NCI-H2081 (cell line): ENCODE measurements at places on chromosomes 7 and 10.

DNA sequence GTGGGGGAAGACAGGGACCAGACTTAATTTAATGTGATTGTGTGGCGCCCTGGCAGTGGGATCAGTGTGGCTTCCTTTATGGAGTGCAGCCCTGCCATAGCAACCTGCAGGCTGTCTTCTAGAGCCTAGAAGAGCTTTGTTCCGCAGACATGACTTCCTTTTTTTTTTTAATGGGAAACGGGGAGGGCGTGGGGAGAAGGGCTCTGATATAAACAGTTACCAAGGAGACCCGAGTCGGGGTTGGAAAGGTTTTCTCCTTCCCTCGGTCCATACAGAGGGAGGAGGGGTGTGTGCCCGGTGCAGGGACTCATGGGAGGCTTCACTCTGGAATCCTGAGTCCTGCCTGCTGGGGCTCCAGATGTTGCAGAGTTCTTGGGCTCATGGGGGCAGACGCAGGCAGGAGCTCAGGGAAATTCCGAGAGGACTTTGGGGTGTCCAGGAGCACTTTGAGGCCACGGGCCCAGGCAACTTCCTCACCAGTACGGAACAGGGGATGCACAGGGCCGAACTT lies 26.9 kb downstream of the TMEM120A start:
- peak; percentile 50 for DNase-seq

DNA sequence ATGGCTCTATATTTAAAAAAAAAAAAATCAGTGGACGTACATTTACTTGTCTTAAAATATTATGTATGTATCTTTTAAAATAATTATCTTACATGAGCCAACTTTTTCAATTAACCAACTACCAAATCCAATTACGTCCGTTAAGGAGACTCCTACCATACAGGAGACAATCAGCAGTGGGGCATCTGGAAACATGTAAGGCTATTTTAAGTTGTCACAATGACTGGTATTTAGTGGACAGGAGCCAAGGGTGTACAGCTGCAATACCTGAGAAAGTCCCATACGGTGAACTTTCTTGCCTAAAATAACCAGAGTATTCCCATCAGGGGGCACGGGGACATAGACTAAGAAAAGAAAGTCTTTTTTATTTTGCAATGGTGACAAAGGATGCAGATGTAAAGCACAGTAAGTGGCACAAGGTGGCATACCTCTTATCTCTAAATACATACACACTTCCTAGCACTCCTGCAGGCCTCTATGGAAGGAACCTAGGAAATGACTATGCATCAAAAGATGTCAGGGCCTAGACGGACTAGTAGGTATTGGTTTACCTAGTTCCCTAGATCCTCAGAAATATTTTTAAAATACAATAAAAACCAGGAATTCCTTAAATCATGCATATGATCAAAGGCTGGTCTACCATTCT lies 16.0 kb upstream of the TLL2 start:
- DNase-seq, result no peak

DNA sequence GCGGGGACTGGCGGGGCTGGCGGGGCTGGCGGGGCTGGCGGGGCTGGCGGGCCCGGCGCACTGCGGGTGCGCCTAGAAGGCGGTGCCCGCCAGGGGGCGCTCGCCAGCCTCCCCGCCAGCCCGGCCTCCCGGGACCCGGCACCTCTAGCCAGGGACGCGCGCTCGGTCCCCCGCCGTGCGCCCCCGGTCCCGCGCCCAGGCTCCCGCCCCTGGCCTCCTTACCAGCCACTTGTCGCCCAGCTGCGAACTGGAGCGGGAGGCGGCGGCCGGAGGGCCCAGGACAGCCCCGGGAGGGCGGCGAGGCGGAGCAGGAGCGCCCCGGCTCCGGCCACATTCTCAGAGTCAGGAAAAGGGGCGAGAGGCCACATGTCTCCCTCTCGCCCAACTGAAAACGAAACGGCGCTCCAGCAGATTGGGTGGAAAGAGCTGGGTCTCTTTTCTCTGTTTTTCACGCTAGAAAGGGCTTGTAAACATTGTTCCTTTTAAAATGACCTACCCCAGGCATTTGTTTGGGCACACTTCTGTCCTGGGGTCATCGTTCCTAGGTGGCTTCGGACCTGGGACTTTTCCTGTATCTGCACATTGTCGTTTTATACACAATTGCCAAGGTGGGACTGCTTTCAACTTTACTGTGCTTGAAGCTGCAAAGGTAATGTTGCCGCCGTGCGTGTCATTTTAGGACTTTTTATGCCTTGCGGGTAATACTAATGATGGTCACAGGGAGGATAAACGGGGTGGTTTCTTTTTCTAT lies 378 bp upstream of the PRKCQ start:
- DNase-seq, result peak; percentile 40

- DNase-seq, result no peak
These were observed 37.3 kb downstream of the BNIP3 start for GRCh38 chr10:131944412-131944811.

DNA sequence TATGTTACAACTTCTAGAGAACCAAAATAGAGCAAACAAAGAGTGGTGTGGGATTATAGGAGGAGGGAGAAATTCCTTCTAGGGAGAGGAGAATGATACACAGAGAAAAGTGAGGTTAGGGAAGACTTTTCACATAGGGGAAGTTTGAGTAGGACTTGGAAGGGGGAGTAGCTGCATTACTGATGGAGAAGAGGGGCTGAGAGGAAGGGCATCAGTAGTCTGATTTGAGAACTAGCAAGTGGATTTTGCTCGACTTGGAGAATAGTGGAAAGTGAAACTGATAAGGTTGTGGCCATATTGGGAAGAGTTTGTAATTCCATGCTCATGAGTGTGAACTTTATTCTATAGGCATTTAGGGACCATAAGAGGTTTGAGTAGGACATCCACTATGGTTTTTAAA lies 6.1 kb downstream of the NRF1 start:
- DNase-seq, result no peak

- DNase-seq, result no peak
These were observed 1303.2 kb upstream of the LRRTM3 start for GRCh38 chr10:65622608-65623007.

- no peak for DNase-seq
These were observed 6.8 kb upstream of the MUC12 start for GRCh38 chr7:100962537-100962936.

DNA sequence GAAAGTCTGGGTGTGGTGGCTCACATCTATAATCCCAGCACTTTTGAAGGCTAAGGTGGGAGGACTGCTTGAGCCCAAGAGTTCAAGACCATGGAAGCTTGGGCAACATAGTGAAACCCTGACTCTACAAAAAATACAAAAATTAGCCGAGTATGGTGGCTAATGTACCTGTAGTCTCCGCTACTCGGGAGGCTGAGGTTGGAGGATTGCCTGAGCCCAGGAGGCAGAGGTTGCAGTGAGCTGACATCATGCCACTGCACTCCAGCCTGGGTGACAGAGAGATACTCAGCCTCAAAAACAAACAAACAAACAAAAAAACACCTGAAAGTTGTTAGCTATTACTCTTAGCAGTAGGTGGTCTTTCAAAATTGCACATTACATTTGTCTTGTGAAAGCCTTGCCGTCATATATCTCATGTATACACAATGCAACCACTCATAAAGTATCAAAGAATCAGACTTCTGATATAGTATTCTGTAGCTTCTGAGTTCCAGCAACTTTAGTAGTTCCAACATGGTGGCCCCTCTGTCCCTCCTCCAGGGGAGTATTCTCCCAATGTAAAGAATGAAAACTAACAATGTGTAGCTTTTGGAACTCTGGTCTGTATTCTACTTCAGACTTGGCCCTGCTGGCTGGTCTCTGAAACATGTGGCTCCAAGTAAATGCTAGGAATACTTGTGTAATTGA lies 101.5 kb downstream of the ZNF92 start:
- DNase-seq, result no peak

GRCh38 chr10:114181971-114182370 lies 2.8 kb downstream of the TDRD1 start:
- DNase-seq, result no peak

DNA sequence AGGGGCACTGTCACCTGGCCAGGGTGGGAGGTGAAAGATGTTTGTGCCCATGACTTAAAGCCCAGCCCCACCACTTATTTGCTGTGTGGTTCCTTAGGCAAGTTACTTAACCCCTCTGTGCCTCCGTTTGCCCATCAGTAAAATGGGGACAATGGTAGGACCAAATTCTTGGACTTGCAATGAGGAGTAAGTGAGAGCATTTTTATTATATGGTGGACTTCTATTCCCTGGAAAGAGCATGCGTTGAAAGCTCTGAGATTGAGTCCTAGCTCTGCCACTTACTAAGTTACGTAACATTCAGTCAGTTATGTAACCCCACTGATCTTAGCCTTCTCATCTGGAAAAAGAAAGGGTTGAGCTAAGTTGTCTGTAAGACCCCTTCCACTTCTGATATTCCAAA lies 18.8 kb downstream of the VSIR start:
- no peak for DNase-seq

- DNase-seq, result no peak
These were observed 41.5 kb upstream of the GARS1 start for GRCh38 chr7:30553141-30553540.

- no peak for DNase-seq
These were observed 41.4 kb downstream of the STAM start for GRCh38 chr10:17685233-17685840.

DNA sequence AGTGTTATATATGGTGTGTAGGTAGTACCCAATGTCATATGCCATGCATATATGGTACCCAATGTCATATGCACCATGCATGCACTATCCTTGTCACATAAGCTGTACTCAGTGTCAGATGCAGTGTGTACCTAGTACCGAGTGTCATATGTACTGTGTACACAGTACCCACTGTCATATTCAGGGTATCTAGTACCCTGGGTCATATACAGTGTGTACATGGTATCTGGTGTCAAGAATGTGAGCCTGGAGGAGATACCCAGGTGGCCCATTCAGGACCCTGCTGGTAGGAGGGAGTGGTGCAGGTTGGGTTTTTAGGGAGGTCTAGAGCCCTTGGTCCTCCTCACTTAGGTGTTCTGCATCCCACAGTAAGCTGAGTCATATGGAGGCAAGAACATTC lies 1.8 kb downstream of the ZMYND11 start:
- DNase-seq, result no peak

- DNase-seq, result no peak
These were observed 35.1 kb upstream of the PDLIM1 start for GRCh38 chr10:95325863-95326262.

DNA sequence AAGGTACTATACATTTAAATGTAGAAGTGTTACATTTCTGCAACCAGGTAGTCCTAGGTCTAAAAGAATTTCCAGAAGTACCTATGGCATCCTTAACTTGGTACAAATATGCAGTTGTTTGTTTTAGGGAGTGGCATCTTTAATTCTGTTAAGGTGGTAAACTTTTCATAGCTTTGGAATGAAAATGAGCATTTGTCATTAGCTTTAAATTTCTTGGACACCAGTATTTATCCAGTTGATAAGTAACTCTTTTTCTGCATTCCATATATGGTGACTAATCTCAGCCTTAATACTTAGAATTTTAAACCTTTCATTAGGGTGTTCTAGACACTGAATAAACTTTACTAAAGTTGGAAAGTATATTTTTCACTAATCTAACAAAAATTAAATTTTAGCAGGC lies 10.8 kb downstream of the SLF2 start:
- no peak for DNase-seq

- no peak for DNase-seq
These were observed 10.5 kb downstream of the RPS24 start for GRCh38 chr10:78044179-78044578.

- DNase-seq, result no peak
These were observed 59.4 kb downstream of the CDK14 start for GRCh38 chr7:90655566-90655965.

- no peak for DNase-seq
These were observed 291.1 kb downstream of the BBS9 start for GRCh38 chr7:33420311-33420940.

GRCh38 chr7:128692623-128693270 lies 20.7 kb downstream of the GARIN1A start:
- DNase-seq, result no peak

GRCh38 chr7:92832534-92833023 lies 3.8 kb downstream of the CDK6 start:
- no peak for DNase-seq

- no peak for DNase-seq
These were observed 782.0 kb upstream of the ZWINT start for GRCh38 chr10:57142925-57143576.
